Mucosa of gallbladder (tissue), 1 donor: ENCODE measurements at places on chromosomes 1 and 21. TPM values are rescaled to one million over a fixed set of nuclear protein-coding genes. Genes with fewer than 3 reads are reported as not detected.
A peak's percentile ranks its signal among the peaks of the same experiment; 100 is the strongest.

DNA sequence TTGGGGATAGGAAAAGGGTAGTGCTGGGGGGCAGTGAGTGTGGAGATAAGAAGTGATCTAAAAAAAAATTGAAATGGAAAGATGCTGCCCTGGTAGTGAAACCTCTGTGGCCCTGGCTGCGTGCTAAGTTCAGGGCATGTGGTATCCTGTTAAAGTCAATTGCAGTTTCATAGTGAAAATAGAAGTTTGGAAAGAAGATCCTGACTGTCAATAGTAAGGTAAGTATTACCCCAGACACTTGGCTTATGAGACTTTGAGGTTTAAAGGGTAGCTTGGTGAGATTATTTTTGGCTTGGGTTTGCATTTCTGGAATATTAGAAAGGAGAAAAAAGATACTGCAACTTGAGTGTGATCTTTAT lies 6.8 kb downstream of the ARID1A start:
- DNase-seq = no peak

DNA sequence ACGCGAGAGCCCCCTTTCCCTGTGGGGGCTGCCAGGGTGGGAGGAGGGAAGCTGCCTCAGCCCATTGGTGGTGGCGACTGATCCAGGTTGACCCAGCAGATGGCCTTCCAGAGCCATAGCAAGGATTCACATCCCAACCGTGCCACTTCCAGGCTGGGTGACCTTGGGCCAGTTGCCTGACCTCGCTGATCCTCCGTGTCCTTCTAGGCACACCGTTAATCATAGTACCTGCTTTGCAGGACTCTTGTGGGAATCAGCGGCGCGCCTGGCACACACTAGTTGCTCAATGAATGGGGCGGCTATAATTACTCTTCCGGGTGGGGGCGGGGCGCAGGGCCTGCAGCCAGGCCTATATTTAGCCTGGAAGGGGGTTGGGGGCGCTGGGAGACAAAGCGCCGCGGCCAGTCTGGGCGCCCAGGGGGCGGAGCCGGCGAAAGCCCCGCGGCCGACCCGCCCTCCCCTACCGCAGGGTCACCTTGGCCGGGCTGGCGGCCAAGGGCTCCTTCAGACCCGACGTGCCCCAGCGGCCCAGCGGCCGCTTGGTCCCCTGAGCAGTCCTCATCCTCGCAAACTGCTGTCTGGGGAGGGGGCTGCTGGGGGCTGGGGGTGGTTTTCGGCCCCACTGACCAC lies 5.1 kb downstream of the HSPB7 start:
- peak; percentile 57 for DNase-seq

GRCh38 chr1:12424087-12424529 lies 193.9 kb downstream of the DHRS3 start:
- DNase-seq = no peak

- no peak for DNase-seq
These were observed 38.5 kb upstream of the LDLRAP1 start for GRCh38 chr1:25504706-25505595.

DNA sequence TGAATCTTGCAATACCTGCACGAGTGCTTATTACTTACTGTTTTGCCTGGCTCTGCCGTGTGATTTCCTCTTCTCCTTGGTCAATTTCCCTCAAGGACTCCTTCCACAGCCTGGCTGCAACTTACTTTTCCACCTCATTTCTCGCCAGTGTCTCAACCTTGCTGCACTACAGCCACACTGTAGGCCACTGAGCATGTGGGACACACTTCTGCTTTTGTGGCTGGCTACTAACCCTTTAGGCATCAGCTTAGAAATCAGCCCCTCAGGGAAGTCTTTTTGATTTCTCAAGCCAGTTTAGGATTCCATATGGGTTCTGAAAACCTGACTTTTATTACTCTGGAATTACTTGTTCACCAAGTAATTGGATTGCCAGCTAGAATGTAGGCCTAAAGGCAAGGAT lies 5.2 kb upstream of the DMRTB1 start:
- DNase-seq = no peak

DNA sequence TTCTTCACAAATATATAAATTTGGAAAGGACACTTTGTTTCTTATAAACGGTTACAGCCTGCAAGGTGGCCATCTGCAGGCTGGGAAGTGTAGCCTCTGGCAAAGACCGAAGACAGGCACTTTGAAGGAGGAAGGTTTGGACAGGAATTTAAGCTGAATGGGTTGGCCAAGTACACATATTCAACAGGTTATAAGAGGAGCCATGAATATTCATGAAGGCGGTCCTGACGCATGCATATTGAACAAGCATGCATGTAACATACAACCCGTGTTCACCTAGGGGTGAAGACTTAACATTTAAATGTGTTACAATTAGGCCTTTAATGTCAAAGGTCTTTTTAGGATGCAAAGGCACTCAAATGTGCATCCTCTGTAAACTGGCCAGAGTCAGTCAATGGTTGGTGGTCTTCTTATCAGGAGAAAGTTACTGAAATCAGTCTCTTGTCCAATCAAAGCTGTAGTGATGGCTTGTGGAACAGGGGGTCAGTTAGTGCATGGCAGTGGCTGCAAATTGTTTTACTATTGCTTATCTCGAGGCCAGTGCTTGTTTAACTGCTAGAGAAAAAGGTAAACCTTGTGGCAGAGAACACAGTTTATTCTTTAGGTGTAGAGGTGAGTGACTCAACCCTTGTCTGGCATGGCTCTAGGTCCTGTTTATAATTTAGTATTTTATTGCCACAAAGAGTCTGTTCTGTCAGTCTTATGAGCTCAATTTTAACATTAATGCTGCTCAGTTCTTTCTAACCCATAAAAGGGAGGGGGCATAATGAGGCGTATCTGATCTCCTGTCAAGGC lies 70.3 kb upstream of the F3 start:
- DNase-seq = no peak

DNA sequence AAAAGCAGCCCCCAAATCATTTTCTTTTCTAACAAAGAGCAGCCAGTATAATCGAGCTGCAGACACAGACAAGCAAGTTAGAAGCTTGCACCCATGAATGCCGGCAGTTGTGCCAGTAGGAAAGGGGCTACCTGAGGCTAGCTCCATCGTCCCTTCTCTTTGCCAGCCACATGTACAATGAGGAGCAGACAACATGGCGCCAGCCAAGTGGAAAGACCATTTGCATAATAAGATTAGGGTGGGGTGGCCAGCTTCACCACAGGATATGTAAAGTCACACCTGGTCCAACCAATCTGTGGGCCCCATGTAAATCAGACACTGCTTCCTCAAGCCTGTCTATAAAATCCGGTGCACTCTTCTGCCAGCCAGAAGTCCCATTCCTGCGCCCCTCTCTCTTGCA lies 103.7 kb downstream of the CCDC185 start:
- DNase-seq = no peak

GRCh38 chr1:181094416-181095212 lies 6.1 kb downstream of the IER5 start:
- peak; percentile 60 for DNase-seq

GRCh38 chr1:54649130-54649898 lies 7.7 kb downstream of the MROH7 start:
- peak; percentile 30 for DNase-seq

GRCh38 chr1:8348777-8349472 lies 31.0 kb downstream of the SLC45A1 start:
- peak; percentile 58 for DNase-seq

DNA sequence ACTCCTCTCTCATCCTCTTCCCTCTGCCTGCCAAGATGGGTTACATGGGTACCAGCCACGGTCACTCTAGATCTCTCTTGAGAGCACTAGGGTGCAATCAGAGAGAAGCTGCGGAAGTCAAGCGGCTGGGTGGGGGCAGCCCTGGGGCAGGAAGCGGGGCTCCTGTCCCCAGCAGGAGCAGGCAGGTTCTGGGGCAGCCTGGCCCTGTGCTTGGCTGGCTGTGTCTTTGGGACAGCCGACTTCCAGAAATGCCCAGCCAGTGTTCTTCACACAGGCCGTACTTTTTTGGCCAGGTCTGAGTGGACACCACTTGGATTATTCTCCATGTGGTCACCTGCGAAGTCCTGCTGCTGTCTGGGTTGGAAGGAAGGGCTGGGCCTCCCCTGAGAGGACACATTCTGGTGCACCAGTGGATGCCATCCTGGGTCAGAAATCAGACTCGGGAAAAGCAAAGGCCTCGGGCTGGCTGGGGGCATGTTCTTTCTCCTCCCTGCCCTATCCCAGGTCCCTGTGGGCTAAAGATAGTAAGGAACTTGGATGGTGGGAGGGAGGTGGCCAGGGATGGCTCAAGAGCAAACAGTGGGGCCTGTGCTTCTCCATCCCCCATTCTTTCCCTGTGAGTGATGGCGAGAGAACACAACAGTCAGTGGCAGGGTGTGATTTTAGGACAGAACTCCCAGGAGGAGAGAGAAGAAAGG lies 93.7 kb downstream of the ITPKB start:
- no peak for DNase-seq

DNA sequence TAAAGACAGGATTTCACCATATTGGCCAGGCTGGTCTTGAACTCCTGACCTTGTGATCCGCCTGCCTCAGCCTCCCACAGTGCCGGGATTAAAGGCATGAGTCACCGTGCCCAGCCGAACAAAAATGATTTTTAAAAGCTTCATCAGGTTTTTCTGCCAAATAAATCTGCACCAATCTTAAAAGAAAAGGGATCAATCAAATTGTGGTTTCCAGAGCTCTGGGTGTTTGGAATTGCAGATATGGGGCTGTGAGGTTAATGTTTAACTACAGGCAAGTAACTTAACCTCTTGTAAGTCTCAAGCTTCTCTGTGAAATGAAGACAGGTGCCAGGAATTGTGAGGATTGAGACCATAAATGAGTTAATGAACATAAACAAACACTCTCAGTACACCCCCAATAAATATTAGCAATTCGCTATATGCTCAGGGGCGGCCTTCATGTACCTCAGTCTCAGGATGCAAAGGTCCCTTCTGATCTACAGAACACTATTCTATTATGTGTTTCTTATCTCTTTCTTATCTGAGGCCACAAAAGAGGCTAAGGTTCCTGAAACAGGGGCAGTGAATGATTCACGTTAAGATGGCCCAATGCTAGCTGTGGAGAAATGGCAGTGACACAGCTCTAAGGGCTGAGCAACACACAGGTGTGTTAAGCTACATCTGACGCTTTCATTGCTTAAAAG lies 7.1 kb upstream of the GNPAT start:
- peak; percentile 67 for DNase-seq

GRCh38 chr1:82507011-82507410 lies 706.3 kb downstream of the ADGRL2 start:
- no peak for DNase-seq

GRCh38 chr1:199696225-199696624 lies 331.3 kb upstream of the NR5A2 start:
- no peak for DNase-seq

DNA sequence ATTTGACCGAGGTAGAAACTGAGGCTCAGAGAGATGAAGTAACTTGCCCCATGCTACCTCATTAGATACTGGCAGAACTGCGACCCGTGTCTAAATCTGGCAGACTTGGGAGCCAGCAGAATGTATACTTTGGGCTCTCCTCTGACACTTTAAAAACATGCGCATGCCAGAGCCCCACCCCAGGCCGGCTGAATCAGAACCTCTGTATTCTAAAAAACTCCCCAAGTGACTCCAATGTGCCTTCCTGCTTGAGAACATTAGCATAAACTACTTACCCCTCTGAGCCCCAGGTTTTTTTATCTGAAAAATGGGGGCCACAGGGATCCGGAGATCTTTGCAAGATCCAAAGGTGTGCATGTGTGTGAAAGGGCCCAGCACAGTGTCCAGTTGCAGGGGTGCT lies 344.7 kb upstream of the USP24 start:
- no peak for DNase-seq

DNA sequence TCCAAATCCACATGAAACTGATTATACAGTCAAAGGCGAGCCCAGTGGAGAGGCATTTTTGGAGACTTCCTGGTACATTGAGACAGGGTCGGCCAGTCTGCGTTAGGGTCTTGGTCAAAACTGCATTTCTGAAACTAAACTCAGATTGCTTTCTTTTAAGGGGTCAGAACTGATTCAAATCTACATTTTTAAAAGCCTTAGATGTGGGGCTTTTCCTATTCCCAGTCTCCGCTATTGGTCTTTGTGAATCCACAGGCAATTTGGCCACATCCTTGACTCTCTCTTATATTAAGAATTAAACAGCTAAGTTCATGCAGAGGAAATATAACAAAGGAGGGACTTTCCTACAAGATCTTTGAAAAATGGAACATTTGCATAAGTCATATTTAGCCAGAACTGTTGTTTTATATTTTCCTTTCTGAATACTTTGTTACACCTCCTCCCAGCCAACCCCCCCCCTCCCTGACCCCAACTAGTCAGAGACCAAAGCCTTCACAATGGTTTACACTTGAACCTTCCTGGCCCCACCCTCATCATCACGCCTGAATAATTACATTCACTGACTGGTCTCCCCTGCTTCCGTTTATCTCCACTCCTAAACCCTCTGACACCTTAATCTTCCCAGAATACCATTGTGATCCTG lies 30.9 kb downstream of the SELL start:
- DNase-seq = no peak

DNA sequence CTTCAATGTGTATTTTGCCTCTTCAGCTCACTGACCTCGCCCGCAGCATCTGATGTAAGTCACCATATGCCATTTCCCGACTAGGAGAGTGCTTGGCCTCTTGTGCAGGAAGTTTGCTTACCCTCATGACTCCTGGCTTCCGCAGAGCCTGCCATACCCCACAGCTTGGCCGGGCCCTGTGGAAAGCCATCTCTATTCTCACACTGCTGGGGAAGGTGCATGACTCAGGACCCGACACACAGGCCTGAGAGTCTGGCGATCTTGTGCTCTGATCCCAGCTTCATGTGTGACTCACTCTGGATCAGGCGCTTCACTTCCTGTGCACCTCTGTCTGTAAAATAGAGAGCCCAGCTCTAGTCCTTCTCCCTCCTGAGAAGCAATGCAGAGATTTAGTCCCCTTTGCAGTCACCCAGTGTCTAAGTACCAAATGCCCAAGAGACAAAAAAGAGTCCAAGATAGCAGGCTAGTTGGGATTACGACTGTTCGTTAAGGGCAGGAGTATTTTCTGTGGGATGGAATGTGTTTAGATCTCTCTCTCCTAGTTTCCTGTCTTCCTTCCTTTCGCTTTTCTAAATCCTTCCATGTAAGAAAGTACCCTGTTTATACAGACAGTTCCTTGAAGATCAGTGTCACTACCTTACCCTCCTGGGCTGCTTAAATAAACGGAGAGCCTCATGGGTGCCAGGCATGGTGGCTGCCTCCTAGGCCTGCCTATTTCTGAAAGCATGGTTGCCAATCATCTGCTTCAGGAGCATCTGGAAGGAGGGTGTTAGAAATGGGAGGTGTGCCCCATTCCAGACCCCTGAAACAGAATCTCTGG lies 62.8 kb upstream of the KIF26B start:
- DNase-seq = peak; percentile 45

Gene PLEKHN1
- total RNA-seq = 1.8 TPM

Gene PINK1
- total RNA-seq = 72.9 TPM

Gene RBBP5
- total RNA-seq = 16.9 TPM

Gene PEAR1
- total RNA-seq = 9.9 TPM

Gene LCE1D
- not detected for total RNA-seq

Gene IFNLR1
- 11.2 TPM for total RNA-seq

Gene AMPD2
- total RNA-seq = 171 TPM

Gene OR2L5
- total RNA-seq = not detected

Gene DRAXIN
- total RNA-seq = 0.12 TPM

Gene KRTAP19-7
- not detected for total RNA-seq

Gene LCE6A
- total RNA-seq = not detected
